ENCODE measurements at places on chromosomes 13 and 19.

GRCh38 chr13:53028637-53029203, at the start of gene OLFM4:
OLFM4 (plus strand) TSS chr13:53028813; CDS start chr13:53028837, 24 bp downstream.
- DNase-seq: no peak

- DNase-seq: no peak
These were observed 424.9 kb downstream of the FGF9 start for GRCh38 chr13:22095794-22096193.

- DNase-seq: no peak
These were observed 51.8 kb downstream of the TMED1 start for GRCh38 chr19:10784257-10784656.

DNA sequence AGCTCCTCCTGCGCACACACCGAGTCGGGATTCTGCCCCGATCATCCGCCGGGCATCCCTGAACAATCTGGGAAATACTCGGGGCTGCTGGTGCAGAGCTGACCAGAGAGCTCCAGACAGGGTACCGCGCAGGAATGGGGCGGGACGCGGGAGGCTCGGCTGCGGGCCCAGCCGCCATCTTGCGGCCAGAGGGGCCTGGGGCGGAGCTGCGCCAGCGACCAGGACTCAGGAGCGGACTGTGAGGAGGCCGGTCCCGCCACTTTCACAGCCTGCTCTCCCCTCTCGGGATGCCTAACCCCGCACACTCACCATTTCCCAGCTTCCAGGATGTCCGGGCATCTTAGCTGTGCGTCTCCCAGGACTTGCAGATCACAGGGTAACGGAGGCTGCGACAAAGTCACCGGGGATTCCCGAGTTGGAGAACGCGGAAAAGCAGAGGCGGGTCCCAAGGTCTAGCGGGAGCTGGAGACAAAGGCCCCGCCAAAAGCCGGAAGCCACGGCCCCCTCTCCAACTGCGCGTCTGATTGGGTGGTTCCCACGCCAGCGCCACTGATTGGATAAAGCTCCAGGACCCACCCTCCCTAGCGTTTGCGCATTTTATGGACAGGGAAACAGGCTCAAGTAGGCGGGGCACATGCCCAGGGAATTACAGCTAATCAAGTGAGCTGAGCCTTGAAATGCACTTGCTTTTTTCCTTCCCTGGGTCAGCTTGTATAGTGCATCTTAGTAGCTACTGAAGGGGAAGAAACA, 15.8 kb upstream of the ZNF43 start:
- peak; percentile 88 for DNase-seq

- no peak for DNase-seq
These were observed 205.5 kb downstream of the EFNB2 start for GRCh38 chr13:106329941-106330340.

DNA sequence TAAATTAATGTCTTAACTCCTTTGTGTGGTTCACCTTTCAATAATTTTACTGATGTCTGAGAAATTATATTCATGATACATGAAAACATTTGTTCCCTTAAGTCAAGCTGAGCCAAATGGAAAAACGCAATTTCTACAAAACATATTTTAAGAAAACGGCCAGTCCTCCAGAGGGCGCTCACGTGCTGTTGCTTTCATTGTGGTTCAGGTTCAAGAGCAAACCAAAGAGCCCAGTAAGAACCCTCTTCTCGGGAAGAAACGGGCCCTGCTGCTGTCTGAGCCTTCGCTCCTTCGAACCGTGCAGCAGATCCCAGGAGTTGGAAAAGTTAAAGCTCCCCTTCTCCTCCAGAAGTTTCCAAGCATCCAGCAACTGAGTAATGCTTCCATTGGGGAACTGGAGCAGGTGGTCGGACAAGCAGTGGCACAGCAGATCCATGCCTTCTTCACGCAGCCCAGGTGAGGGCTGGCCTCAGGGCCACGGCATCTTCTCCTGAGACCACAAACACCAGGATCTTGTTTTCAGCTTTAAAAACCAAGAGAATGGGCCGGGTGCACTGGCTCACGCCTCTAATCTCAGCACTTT, 4.3 kb downstream of the FAAP24 start:
- DNase-seq: peak; percentile 70

DNA sequence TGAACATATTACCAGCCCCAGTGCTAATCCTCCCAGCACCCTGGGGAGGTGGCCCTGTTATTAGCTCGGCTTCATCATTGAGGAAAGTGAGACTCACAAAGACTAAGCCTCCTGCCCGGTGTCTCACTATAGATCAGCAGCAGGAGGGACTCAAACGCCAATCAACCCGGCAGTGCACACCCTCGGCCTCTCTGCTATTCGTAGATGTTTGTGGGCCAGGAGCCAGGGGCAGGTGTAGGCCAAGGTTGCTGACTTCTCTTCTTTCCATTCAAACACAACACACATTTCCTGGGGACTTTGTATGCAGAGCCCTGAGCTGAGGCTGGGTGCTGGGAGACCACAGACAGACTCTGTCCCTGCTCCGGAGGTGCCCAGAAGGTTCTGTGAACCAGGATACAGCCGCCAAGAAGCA, 9.4 kb upstream of the SBK3 start:
- DNase-seq: no peak

DNA sequence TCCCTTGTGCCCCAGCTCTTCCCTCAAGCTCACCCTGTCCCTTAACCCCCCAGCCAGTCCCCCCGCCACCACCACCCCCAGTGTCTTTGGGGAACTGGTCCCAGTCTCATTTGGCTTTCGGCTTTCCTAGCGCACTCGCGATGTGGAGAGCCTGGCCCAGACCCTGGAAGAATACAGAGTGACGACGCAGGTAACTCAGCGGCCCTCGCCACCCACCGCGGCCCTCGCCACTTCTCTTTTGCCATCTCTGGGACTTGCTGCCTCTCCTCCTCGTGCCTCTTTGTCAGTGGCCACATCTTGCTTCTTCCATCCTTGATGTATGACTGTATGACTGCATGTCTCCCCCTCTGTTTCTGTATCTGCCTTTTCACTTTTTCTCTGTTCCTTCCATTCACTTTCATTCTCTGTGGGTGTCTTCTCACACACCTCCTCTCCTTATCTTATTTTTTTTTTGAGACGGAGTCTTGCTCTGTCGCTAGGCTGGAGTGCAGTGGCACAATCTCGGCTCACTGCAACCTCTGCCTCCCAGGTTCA, 15.7 kb downstream of the PTH2 start:
- no peak for DNase-seq

GRCh38 chr13:73421310-73421912, 362.6 kb downstream of the KLF5 start:
- no peak for DNase-seq

DNA sequence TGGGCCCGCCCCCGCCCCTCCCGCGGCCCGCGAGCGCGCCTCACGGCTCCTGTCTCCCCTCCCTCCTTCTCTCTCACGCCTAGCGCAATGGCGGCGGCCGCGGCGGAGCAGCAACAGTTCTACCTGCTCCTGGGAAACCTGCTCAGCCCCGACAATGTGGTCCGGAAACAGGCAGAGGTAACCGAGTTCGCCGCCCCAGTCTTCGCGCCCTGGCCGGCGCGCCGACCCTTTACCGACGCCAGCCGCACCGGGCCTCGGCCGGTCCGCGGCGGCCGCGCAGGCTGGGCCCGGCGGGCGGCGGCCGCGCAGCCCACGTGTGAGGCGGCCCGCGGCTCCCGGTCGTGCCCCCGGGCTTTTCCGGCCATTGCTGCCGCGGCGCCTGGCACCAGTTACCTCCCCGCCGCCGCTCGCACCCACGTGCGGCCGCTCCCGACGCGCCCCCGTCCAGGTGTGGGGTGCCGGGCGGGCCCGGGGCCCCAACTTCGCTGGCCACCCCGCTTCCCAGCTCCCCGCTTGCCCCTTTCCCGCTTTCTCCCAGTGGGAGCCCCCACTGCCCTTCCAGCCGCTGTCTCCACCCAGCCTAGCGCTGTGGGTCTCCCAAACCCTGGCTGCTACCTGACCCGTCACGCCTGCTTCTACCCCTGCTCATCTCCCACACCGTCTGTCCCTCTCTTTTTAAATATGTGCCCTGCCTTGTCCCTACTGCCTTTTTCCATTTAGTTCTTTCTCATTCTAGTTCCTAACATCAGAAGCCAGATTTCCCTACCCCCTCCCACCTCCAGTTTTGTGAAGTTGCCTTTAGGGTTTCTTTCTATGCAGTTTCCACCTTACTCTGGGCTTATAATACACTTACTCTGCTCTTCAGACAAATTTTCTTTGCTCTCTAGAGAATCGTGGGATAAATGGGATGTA, 23.4 kb downstream of the IPO5 start:
- DNase-seq: peak; percentile 38

- DNase-seq: no peak
These were observed 65.8 kb upstream of the KPNA3 start for GRCh38 chr13:49858178-49858856.

GRCh38 chr13:51066091-51066831, 44.8 kb downstream of the C13orf42 start:
- DNase-seq: no peak

DNA sequence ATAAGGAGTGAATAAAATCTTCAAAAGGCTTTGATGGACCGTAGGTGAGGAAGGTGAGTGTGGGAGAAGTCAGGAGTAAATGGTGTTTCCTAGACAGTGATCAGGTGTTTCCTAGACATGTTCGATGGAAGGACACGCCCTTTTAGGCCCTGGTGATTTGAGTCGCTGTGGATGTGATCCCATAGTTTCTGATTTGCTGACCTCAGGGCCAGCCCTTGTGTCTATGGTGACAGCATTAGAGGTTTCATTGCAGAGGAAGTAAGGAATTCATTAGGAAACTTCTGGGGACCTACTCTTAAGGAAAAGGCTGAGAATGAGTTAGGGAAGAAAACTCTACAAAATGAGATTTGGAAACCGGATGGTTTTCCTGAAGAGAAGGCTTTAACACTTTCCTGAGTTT, 31.5 kb upstream of the RNF113B start:
- no peak for DNase-seq

GRCh38 chr19:49347835-49348234, 12.6 kb downstream of the CD37 start:
- no peak for DNase-seq

- no peak for DNase-seq
These were observed 61.0 kb upstream of the F7 start for GRCh38 chr13:113044391-113045114.

- DNase-seq: no peak
These were observed 7.3 kb upstream of the SBK3 start for GRCh38 chr19:55552620-55553019.

- DNase-seq: no peak
These were observed 5.0 kb upstream of the TINCR start for GRCh38 chr19:5572556-5573286.

DNA sequence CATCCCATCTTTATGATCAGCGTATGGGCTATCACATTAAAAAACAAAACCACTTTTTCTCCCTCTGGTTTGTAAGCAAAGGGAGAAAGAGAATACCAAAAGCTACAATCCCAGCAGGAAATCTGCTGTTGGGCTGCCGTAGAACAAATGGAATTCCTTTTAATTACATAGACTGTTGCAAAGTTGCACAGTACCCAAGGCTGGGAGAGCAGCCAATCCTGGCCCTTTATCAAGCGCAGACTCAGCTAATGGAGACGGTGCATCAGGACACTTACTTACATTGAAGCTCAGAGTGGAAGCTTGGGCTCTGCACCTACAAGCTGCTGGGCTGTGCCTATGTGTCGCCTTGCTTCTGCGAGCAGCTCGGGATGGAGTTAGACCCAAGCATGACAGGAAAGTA, 15.2 kb downstream of the CCNA1 start:
- no peak for DNase-seq

DNA sequence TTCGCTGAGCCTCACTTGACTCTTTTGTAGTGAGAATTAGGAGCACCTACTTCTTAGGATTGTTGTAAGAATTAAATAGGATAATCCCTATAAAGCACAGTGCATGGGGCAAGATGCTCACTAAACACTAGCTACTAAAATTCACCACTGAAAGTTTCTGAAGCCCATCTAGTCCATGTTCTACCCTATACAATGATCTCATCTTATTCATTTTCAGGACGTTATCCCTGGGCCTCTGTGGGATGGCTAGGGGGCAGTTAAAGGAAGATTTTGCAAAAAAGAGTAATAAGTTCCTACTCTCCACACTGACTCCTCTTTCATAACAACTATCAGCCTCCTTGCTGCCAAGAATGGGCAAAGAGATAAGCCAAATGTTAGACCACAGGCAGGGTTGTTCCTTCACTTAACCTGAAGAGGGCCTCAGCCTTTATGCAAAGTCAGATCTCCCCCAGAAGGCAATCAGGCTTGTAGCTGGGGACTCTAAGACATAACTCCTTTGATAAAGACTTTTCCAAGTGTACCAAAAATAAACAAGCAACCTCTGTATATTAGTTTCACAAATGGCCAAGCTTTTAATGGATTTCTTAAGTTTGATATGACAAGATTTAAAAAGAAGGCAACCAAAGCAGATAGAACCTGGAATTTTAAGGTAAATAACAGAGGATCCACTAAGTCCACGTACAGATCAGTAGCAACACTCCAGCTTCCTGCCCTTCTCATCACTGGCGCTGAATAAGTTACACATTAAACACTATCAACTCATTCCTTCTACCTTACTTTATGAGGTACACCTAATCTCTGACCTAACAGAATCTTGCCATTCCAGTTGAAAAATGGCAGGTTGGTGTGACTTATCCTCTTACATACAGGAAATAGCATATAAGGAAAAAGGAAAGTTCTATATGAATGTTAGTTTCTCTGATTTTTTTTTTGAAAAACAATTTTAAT, 44.4 kb downstream of the ELF1 start:
- DNase-seq: no peak

DNA sequence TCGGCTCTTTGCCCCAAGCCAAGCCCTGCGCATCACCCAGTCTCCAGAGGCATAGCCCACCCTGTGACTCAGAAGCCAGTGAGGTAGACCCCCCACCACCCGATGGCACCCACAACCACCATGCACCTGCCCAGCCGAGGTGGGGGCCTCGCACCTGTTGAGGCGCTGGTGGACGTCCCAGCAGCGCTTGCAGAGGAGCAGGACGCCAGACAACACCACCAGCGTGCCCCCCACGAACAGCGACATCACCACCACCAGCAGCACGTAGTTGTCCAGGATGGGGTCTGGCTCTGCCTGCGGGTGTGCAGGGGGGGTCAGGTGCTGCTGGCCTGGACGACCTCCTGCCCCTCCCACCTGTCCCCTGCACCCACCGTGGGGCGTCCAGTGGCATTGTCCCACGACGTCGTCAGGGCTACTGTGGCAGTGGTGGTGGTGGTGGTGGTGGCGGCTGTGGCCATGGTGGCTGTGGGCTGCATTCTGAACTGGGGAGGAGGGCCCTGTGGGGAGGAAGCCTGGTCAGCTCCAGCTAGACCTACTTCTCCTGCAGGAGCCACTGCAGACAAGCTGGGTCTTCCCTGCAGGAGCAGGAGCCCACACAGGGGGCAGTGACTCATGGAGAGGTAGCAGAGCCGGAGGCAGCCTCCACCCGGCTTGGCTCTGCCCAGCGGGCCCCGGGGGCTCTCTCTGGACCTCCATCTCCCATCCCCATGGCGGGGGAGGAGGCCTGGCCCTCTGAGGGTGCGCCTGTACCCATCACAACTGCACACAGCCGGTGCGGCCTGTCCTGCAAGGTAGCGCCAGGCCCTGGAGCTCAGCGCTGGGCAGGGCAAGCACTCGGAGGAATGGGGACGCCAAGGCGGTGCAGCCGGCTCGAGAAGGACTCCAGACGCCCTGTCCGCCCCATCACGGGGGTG, 1.9 kb downstream of the CBARP start:
- DNase-seq: no peak

DNA sequence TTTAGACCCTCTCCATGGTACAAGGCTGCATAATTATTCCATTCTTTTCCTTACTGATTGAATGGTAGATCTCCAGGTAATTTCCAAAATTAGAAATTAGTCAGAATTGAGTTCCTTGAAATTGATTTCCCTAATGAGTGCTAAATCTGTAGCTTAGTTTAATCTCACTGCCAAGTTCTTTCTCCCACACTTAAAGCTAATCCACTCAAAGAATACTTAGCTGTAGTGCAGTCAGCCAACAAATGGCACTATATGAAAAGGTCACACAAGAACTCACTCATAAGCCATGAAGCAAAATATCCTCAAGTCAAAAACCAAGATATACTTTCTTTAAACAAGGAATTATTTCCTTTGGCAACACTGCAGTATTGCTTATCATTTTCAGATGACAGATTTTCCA, 62.0 kb downstream of the XPO4 start:
- no peak for DNase-seq
